ENCODE measurements at places on chromosomes 1 and 21.
A peak's percentile ranks its signal among the peaks of the same experiment; 100 is the strongest.

DNA sequence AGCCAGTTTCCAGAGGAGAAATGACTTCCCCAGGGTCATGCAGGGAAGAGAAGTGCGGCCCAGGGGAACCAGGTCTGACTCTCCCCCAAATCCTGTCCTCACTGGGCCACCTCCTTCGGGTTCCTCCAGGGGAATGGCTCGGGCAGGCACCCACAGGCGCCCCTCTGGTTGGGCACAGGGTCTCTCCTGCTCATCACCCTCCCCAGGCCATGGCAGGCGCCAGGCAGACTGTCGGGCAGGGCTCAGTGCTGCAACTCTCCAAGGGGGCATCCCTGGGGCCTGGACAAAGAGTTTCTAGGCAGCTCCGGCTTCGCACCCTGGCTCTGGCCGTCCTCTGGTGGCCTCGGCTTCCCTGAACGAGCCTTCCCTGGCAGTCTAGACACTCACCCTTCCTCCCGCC is 75.6 kb downstream of the MEGF6 start:
- no peak for DNase-seq

GRCh38 chr21:35044770-35045541 is 4.1 kb downstream of the RUNX1 start:
- no peak for DNase-seq

- no peak for DNase-seq
Measured at GRCh38 chr1:7256526-7256925, 471.3 kb downstream of the CAMTA1 start.

GRCh38 chr1:158095737-158096335 is 84.9 kb upstream of the CD1D start:
- peak; percentile 23 for DNase-seq

- no peak for DNase-seq
Measured at GRCh38 chr1:212578041-212578440, 30.5 kb upstream of the ATF3 start.
